ENCODE measurements at places on chromosomes 7 and 10. TPM values are rescaled to one million over a fixed set of nuclear protein-coding genes. Genes with fewer than 3 reads are reported as not detected.

DNA sequence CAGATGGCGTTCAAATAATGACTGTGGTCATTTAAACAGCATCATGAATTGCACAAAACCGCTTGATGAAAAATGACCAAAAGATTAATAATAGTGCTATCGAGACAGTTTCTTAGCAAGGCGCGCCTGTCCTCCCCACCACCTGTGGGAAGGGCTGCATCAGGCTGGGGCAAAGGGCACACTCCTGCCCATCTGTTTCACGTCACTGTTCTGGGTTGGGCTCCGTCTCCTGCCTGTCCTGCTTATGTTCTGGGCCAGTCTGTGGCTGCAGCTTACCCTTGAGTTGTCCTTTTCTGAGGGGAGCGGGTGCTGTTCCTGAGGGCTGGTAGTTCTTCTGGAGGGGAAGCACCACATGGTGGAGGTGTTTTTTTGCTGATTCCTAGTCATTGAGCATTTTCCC, 13.3 kb downstream of the RBM17 start:
- no peak overlapping the region for H3K4me3 ChIP-seq
- peaks cover 21% of the 10 kb centered on the region for H3K4me1 ChIP-seq
- no peaks in the 10 kb centered on the region for H3K27me3 ChIP-seq
- peaks cover 8% of the 10 kb centered on the region for H3K36me3 ChIP-seq
- DNase-seq = no peak

Gene CPVL
- 6.0 TPM for total RNA-seq

Gene ADIRF
- 0.42 TPM for total RNA-seq

- no peak overlapping the region for H3K27ac ChIP-seq
- peaks cover 31% of the 10 kb centered on the region for H3K27me3 ChIP-seq
- H3K4me1 ChIP-seq = no peaks in the 10 kb centered on the region
- DNase-seq = no peak
Observed at GRCh38 chr7:28201131-28201530, 20.5 kb upstream of the JAZF1 start.
